Stimulated activated CD8-positive, alpha-beta memory T cell treated with anti-CD3 and anti-CD28 coated beads, Interleukin-2, amount 100 ng/mL, for 48 hours (primary cell): ENCODE measurements at places on chromosomes 12 and 14.

- DNase-seq: no peak
Observed at GRCh38 chr14:67187826-67188225, 1.4 kb upstream of the GARIN2 start.

DNA sequence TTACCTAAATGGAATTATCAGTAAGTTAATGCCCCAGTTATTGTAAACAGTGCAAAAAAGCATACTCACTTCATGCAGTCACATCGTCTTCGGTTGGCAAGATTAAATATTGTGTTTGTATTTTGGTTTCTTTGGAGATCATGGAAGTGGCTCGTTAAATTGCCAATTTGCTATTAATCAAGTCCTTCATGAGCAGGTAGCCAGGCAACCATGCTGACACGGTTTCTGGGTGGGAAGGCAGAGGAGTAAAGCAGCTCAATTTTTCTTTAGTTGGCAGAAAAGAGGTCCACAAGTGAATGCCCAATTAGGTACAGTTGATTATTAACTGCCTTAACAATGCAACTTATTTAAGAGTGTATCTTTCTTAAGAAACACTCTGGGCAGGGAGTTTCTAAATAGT is 43.9 kb downstream of the PPP4R3A start:
- no peak for DNase-seq

GRCh38 chr12:109182041-109182839 is 65.9 kb downstream of the ACACB start:
- no peak for DNase-seq

DNA sequence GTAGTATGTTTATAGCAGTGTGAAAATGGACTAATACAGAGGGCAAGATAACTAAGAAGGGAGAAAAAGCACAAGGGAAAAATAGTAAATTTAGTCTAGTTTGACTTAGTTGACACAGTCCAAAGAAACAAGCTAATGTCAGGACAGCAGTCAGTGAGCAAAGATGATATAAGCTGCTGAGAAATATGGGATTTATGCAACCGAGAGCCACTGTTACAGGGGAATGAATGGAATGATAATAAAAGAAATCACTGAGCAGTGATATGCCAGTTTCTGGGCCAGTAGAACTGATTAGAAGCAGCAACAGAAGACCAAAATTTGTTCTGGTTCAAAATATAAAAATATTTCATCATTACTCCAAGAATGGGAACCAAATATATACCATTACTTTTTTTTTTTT is 60.1 kb downstream of the R3HDM2 start:
- no peak for DNase-seq

GRCh38 chr12:104339663-104340062 is 36.1 kb downstream of the EID3 start:
- DNase-seq: no peak

DNA sequence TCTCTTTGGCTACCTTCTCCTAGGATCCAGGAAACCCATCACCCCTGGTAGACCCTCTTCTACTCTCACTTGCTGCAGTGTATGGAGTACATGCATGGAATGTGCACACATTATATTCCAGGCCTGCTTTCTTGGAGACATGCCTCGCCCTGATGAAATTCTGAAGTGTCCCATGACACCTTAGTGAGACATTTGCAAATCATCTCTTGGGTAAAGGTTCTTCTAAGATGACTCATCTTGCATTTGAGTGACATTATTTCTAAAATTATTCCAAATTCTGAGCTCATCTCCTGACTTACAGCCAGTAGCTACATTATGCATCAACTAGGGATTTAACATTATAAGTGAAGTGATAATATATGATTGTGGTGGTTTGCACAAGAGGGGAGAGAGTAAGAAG is 49.8 kb downstream of the SDR9C7 start:
- no peak for DNase-seq

DNA sequence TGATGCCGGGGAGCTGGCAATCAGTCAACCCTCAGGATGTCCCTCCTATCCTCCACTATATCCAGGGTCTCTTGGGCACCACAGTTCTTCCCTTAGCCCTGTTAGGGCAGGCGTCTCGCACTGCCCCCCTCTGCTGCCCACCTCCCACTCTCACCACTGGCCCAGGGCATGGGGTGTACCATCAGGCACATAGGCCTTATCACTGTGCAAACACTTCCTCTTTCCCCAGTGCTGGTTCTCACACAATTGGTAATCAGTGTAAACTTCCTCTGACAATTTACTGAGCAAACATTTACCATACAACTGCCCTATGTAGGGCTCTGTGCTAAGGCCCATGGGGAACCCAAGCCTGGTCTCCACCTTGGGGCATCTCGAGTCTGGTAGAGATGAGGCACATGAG is 20.1 kb upstream of the TMED10 start:
- no peak for DNase-seq

GRCh38 chr14:31024577-31025366 is 677 bp upstream of the AP4S1 start:
- no peak for DNase-seq

GRCh38 chr14:99318091-99318958 is 46.3 kb upstream of the BCL11B start:
- no peak for DNase-seq

DNA sequence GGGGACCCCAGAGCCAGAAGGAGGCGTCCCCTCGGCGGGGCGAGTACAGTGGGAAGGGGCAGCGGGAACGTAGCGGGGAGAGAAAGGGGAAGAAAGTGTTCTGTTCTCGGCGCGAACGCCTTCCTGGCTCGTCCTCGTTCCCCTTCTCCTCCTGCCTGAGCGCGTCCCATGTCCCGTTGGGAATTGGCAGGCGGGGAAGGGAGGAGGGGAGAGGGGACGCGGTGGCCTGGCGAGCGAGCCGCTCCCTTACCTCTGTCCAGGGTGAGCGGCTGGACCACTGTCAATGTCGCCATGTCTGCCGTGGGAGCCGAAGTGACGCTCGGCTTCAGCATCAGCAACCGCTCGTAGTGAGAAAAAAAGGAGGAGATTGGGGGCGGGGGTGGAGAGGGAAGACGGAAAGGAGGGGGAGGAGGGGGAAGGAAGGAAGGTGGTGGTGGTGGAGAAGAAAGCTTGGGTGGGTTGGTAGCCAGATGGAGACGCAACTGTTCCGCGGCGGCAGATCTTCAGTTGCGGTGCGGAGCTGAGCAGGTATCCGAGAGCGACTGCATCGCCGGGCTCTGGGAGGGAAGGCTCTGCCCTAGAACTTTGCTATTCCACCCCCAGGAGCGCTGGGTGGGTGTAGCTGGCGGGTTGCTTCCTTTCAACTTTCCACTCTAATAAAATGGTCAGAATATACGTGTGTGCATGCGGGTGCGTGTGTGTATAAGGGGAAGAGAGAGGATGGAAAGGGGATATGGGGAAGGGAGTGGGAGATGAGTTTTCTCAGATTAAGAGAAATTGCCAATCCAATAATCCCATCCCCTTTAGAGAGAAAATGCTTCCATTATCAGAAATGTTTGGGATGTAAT is at the start of gene LIN7A:
TSS of gene LIN7A (minus strand) at position 544 of the 848 bp plus-strand sequence. CDS start at position 332, 212 bp downstream.
- DNase-seq: no peak

GRCh38 chr12:115639648-115640012 is 637.9 kb downstream of the MED13L start:
- no peak for DNase-seq

DNA sequence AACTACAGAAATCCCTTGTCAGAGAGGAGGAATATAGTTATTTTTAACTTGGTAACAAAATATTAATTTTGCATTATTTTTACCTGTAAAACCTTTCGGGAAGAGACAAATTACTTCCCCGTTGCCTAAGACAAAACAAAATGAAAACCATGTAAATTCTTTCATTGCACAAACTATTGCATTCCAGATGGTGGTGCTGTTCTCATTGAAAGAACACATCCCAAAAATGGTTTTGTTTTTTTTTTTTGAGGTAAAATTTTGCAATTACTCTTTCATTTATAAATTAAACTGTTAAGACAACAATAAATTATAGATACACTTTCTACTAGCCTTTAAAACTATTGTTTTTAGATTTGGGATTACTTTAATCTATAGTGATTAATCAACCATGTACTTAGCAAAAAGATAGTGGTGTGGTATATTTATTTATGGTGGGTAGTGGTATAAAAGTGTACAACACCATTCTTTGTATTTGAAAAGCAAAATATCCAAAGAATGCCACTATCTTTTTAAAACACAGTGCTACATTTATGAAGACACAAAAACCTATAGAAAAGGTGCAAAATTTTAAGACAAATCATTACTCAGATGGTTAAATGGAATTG is 115.5 kb downstream of the SLC38A1 start:
- no peak for DNase-seq

DNA sequence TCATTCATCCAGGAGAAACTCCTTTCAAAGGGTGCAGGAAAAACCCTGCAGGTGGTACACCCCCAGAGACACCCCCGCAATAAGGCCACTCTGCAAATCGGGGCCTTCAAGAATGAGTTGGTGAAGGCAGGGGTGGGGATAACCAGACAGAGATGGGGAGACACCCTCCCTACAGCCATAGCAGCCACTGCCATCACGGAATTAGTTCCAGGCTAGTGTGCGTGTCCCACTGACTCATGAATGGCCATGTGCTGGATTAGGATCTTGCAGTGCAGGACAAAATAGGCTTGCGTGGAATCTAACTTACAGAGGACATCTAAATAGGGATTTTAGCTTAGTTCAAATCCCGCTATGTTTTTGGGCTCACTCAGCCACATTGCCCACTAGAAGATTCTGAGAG is 37.8 kb downstream of the SPRING1 start:
- no peak for DNase-seq

GRCh38 chr12:117144599-117144998 is 45.4 kb upstream of the TESC start:
- DNase-seq: no peak

GRCh38 chr12:107847430-107847829 is 72.9 kb downstream of the ASCL4 start:
- DNase-seq: no peak

GRCh38 chr14:105192866-105193731 is 12.0 kb upstream of the NUDT14 start:
- peak; percentile 33 for DNase-seq

GRCh38 chr14:62179367-62180018 is 417.3 kb downstream of the SNAPC1 start:
- DNase-seq: no peak

GRCh38 chr12:70365648-70366518 is at the start of gene KCNMB4:
TSS of gene KCNMB4 (plus strand) at chr12:70366290. CDS start at chr12:70366735, 445 bp downstream.
- peak; percentile 72 for DNase-seq

DNA sequence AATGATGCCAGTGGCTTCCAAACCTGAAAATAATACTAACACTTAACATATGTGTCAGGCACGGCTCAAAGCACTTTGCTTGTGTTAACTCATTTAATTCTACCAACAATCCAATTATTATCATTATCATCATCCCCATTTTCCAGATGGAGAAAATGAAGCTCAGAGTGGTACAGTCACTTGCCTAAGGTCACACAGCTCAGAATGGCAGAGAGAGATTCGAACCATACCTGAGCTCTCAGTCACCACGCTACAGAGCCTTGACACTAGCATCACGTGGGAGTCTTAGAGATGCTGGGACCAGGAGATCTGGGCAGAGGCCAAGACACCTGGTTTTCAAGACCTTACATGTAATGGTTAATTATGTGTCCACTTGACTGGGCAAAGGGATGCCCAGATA is 34.2 kb downstream of the DHX37 start:
- DNase-seq: no peak

- DNase-seq: no peak
Observed at GRCh38 chr14:89461256-89461655, 44.2 kb upstream of the FOXN3 start.

DNA sequence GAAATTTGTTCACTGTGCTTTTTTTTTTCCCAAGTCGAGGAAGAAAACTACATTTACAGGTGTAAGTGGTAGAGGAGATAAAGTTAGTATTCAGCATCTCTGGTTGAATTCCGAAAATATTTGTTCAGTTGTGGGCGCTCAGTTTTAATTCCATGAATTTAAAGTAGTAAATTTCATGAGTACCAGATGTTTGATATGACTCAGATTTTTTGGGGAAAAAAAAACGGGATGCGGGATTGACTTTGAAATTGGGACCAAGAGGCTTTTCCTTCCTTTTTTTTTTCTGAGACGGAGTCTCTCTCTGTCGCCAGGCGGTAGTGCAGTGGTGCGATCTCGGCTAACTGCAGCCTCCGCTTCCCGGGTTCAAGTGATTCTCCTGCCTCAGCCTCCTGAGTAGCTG is 1.6 kb downstream of the TULP3 start:
- no peak for DNase-seq

GRCh38 chr12:24078318-24078765 is 128.9 kb upstream of the SOX5 start:
- DNase-seq: no peak

DNA sequence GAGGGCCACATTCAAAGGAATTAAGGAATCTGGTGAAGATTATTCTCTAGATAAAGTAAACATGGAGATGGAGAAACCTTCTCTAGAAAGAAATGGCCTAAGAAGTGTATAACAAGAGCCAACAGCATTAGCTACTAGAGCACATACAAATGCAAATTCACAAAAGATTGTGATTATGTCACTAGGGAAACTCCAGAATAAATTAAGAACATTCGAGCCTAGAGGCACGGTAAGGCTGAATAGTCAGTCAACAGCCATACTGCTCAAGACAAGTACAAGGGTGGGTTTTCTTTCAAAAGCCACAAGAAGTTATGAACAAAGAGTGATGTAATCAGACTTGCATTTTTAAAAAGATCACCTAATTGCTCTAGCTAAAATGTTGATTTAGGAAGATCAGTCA is 25.4 kb downstream of the PPP4R3A start:
- DNase-seq: no peak

GRCh38 chr12:42502682-42503081 is 86.9 kb downstream of the PRICKLE1 start:
- no peak for DNase-seq

DNA sequence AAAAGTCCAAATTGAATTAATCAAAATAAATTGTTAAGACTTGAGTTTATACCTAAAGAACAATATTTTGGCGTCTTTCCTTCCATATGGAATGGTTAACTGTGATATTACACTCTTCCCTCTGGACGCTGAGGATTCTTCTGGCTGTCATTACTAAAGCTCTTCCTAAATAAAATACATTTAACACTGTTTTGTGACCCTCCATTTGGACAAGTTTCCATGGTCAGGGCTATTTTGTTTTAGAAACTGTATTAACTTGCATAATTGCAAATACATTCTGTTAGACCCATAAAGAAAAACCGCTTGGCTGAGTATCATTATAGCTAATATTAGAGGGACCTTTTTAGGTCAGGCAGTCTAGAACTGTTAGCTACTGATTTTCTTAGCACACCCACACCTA is 87.4 kb downstream of the NAV3 start:
- no peak for DNase-seq

DNA sequence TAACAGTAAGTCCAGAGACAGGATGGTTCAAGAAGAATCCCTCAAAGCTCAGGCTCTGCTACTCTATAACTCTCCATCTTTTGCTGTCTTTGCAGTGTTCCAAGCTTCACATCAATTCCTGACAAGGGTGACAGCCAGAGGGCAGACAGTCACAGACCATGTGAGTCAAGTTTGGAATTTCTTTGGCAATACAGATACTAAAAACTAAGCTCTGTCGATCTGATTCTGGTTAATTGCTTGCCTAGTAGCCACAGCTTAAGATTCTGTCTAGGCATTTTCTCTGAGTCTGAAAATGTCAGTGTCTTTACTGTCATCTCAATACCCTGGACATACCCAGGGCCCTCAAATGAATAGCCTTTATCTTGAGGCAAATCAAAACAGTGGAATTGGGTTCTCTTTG is 153.7 kb downstream of the CEP128 start:
- DNase-seq: no peak

GRCh38 chr14:49598485-49599300 is at the start of gene LRR1:
TSS of gene LRR1 (plus strand) at chr14:49598940. CDS start at chr14:49599021, 81 bp downstream.
- peak; percentile 79 for DNase-seq

- DNase-seq: no peak
Observed at GRCh38 chr12:105245291-105245690, 9.3 kb upstream of the APPL2 start.

- DNase-seq: no peak
Observed at GRCh38 chr12:56718636-56719035, 6.5 kb downstream of the NACA start.

- DNase-seq: no peak
Observed at GRCh38 chr12:87428701-87429277, 600.4 kb downstream of the C12orf50 start.
